Fibroblast of skin of right quadriceps (primary cell): ENCODE measurements at places on chromosomes 3 and 15.

GRCh38 chr15:47861111-47861903 lies 144.0 kb downstream of the SEMA6D start:
- no peak for DNase-seq

DNA sequence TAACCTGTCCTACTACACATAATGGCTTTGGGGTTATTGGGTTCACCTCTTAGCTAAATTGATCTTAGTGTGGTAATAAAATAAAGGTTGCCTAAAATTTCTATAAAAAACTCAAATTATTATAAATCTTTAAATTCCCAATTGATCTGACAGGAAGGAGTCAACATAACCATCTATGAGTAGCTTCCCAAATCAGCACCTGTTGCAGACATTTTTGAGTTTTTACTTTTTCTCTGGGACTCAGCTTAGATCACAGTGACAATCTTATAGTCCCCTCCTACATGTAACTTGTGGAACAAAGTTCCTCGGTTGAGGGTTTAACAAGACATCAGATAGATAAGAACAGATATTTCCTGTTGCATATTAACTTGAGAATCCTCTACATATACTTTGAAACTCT lies 601.0 kb downstream of the TUSC7 start:
- DNase-seq: no peak

DNA sequence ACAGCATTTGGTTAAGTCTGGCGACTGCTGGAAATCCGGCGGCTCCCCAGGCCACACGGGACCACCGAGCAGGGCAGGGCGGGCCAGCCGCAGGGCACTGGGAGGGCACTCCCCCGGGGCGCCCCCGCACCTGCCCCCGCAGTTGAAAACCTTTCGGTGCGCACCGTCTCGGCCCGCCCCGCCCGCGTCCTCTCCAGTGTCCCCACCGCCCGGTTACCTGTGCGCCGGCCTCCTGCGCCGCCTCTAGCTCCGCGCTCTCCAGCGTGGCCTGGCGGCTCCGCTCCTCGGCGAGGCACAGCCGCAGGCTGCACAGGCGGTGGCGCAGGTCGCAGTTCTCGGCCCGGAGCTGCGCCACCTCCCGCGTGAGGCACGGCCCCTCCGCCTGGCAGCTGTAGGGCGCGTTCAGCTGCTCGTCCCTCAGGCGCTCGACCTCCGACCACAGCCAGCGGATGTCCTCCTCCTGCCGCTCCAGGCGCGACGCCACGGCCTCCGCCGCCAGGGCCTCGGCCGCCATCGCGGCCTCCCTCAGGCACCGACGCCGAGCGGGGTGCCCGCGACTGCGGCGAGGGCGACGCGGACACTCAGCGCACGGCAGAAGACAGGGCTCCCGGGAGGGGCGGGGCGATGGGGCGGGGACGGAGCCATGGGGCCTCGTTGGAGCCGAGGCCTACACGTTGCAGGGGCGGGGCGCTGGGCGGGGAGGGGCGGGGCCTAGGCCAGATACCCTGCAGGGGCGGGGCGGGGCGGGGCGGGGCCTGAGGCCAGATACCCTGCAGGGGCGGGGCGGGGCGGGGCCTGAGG lies at the start of gene TARS3:
TARS3 (minus strand) TSS at position 600 of the 801 bp plus-strand sequence; CDS start at position 514, 86 bp downstream.
- peak; percentile 88 for DNase-seq

GRCh38 chr3:110180733-110181132 lies 843.4 kb upstream of the DPPA4 start:
- no peak for DNase-seq

DNA sequence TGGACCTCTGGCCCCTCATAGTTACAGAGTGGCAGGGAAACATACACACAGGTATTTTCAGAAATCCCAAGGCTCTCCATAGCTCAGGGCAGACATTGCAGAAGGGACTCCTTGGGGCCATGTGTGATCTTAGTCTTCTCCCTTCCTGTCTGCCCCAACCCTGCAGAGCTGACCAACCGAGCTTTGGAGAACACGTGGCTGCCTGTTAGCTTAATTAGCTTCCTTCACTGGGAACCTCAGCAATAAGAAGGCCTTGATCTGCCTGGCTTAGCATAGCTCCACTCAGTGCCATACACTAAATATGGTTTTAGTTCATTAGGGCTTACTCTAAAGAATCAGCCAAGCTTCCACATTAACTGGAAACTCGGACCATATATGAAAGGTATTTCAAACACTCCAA lies 12.3 kb downstream of the LYZL4 start:
- DNase-seq: no peak

DNA sequence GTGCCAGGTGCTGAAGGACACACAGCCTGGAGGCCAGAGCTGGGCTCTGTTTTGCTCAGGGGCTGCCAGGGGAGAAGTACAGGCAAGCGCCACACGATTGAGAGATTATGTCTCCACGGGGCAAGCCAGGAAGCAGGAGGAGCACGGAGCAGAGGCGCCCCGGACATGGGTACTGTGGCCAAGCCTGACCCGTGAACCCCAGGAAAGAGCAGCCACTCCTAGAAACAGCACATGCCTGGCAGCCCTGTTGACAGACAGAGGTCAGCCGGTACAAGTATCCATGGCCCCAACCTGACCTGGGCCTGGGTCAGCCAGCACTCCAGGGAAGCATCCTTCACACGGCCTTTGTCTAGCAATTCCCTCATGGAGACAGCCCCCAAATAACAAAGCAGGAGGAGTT lies 89.4 kb downstream of the ADAMTS17 start:
- no peak for DNase-seq

- DNase-seq: peak; percentile 39
Measured at GRCh38 chr15:62896380-62896866, 146.1 kb upstream of the TPM1 start.

DNA sequence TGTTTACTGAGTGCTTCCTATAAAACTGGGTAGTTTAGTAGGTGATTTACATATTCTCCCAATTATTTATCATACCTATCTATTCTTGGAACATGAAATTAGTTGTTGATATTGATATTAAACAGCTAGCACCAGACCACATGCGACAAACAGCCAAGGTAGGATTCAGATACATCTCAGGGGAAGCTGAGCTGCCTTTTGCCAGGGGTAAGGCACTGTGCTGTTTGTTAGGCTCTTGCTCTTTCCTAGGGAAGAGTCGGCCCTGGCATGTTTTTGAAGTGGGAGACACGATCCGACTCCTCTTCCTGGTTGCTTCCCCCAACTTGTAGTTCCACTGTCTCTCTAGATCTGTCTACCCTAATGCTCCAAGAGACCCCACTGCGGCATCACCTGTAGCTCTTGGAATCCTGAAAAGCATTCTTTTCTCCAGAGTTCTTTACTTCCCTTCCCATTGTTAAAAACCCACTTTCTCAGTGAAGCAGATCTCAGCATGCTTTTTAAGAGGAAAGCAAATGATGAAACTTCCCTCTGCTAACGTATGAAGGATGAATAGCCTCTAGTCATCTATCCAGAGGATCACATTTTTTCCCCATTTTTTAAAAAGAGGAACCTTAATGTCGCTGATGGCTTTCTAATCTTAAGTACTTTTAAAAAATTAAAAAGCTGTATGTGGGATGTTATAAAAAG lies 138.4 kb downstream of the GHSR start:
- no peak for DNase-seq

DNA sequence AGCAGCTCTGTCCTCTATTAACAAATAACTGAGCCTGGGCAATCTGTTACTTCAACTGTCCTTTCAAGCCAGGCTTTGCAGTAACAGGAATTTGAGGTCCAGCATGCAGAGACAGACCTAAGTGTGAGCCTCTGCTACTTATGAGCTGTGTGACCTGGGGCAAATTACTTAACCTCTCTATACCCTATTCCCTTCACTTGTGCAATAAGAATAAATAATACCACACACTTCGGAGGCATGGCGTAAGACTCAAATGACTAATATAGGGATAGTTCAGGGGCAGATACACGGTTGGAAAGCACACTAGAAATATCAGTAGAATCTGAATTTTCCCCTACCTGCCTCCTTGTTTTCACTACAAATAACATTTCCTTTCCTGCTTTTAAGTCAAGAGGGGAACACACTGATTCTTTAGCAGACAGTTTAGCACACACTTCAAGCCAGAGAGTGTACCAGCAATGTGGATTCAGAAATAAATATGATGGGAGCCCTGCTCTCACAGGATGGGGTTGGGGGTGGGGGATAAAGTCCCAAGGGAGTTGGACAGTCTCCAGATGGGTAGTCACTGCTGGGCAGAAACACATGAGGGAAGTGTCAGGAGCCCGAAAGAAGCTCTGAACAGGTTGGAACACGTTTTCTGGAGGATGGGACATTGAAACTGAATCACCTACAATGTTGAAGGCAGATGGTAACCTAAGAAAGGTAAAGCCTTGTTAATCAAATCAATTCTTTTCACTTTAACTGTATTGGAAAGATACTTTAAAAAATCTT lies 61.8 kb upstream of the RBP1 start:
- DNase-seq: no peak

DNA sequence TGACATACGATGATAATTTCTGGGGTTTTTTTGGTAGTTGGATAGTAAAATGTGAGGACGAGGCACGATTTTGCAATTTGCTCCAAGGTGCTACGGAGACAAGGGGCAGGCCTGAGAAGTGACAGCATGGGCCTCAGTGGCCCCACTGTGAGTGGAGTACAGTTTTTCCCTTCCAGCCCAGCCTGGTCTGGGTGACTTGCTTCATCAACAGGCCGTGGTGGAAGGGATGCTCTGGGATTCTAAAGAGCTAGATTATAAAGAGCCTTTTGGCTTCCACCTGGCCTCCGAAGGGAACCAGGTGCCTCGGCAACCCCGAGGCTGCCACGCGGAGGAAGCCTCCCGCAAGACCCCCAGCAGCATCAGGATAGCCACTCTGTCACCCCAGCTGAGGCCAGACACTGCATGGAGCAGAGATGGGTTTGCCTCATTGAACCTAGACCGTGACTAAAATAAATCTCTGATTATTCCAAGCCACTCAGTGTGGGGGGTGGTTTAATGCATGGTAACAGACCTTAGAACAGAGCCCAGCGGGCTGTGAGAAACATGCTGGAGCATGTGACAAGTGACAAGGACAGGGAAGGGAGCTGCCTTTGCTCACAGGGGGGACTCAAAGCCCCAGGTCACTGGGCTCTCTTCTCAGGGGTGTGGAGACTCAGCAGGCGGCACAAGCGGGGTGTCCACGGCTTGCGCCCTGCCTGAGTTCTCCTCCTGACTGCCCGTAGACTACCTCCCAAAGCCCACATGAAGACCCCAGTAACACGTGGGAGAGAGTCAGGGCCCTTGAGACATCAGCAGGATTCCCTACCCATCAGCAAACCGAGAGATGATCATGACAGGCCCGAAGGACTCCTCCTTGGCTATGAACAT lies 22.6 kb upstream of the SLC41A3 start:
- DNase-seq: no peak

DNA sequence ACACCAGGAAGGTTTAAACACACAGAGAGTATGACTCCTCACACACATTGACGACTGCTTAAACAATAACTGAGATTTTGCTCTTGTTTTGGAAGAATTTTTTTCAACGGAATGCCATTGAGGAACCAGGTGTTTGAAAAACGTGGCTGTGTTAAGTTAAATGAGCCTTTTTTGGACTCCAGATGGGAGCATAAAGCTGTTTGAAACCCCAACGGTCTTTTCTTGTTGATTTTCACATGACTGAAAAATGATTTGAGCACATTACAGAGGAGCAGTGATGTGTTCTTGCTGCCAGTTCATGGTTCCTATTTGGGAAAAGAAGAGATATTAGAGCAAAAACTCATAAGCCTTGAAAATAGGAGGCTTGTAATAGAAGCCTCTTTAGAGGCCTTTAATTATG lies 97.8 kb upstream of the SELENOK start:
- no peak for DNase-seq

DNA sequence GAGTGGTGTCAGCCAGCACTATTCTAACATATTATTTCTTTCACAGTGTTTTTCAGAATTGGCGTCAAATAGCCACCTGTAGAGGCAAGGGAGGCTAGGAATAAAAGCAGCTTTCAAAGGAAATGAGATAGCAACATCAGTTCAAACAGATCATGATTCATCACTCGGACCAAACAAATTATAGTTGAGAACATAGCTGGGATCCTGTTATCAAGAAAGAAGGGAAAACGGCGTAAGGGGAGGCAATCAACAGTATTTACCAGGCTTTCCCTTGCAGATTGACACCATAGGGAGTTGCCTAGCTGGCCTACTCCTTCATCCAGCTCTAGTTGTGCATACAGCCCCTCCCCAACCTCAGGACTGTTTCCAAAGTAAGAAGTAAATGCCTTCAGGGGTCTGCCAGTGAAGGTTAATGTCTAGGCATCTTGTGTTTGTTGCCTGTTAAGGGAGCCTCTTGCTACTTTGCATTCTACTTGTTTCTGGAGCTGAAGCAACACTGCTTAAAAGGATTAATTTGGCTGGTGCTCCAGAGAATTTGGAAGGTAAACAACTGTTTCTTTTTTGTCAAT lies 286.5 kb downstream of the NSUN3 start:
- no peak for DNase-seq

DNA sequence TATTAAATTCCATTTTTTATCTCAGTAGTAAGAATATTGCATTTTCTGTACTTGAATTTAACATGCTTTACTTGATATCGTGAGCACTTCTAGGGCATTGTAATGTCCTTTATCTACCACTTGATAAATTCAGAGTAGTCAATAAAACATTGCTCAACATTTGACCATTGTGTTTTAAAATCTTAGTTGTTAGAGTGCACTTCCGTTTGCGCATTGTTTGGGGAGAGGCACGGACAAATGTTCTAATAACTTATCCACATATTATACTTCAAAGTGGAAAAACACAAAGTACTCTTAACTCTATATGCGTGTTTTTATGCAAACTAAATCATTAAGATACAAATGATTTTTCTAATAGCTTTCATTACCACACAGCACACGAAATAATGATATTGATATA lies 419 bp downstream of the FAM227B start:
- peak; percentile 32 for DNase-seq

- no peak for DNase-seq
Measured at GRCh38 chr15:56211064-56211463, 32.6 kb downstream of the RFX7 start.

- peak; percentile 94 for DNase-seq
Measured at GRCh38 chr3:54882129-54882833, 45.6 kb downstream of the LRTM1 start.
